ENCODE measurements at places on chromosomes 1 and 21.

GRCh38 chr21:39681845-39682244 lies 63.1 kb upstream of the IGSF5 start:
- DNase-seq, result no peak

- DNase-seq, result no peak
Observed at GRCh38 chr1:69710484-69711189, 142.9 kb downstream of the LRRC7 start.

DNA sequence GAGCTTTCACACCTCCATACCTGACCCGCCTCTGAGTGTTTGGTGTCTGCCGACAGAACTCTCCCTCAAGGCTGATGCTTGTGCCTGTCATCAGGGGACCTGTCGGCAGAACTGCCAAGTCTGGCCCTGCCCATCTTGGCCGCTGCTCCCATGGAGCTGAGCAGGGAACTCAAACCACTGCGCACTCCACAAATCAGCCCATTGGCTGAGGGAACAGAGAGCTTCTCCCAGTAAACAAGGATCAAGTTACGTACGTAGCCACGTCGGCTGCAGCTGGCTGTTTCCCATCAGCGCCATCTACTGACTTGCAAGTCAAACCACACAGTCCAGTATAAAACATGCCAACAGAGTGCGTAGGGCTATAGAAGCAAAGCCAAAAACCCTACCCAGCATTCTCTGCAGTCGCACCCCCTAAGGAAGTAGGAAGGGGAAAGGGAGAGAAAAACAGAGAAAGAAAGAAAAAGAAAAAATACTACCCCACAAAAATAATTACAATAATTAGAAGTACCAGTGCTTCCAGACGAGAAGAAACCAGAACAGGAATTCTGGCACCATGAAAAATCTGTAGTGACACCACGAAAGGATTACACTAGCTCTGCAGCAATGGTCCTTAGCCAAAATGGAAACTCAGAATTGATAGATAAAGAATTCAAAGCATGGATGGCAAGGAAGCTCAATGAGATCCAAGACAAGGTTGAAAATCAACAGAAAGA lies 13.1 kb downstream of the KRTAP13-1 start:
- DNase-seq, result no peak

GRCh38 chr1:19738076-19738475 lies 61.6 kb downstream of the TMCO4 start:
- no peak for DNase-seq

GRCh38 chr21:25831300-25831960 lies 96.7 kb downstream of the GABPA start:
- no peak for DNase-seq

- DNase-seq, result no peak
Observed at GRCh38 chr1:83593073-83593472, 405.9 kb downstream of the TTLL7 start.

GRCh38 chr1:57713501-57713900 lies 289.6 kb upstream of the DAB1 start:
- DNase-seq, result no peak

- no peak for DNase-seq
Observed at GRCh38 chr1:93304716-93305138, 41.0 kb upstream of the DR1 start.

DNA sequence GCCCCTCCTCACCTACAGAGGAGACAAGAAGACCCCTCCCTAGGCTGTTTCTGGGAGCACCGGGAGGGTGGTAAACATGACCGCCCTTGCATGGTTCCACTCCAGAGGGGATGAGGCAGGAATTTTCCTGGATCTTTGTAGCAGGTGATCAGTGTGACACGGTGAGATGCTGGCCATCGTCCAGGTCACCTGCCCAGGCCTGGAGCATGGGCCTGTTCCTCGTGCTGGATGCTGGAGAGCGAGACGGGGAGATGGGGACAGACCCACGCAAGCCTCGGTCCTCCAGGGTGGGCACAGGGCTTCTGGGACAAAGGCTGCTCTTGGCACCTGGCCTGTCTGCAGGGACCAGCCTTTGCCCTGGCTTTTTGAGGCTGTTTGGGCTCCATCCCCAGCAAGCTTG lies 46.2 kb downstream of the DMRTB1 start:
- DNase-seq, result no peak

DNA sequence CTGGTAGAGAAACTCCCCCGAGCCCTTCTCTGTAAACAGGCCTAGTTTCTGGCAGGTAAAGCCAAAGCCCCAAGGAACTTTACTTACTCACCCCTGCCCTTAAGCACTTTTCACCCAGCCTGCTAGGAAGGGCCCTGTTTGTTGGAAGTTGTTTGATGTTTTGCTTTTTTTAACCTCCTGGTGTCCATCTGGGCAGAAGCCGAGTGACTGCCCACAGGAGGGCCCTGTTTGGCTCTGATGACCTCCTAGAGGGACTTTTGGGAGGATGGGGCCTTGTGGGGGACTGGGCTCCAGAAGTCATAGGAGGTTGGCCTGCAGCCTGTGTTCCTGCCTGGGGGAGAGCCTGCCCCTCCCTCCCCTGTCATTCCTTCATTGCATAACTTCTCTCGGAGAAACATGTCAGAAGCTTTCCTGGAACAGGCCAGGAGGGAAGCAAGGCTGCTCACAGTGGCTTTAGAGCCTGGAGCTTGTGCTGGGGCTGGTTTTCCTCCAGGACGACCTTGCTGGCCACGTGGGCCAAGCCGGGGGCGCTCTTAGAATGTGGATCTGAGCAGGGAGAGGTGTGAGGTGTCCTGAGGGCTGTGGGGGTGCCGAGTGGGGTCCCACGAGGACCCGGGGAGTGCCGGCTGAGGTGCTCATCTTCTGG lies 33.9 kb downstream of the COQ8A start:
- no peak for DNase-seq

GRCh38 chr1:221637641-221638041 lies 104.2 kb downstream of the DUSP10 start:
- no peak for DNase-seq

DNA sequence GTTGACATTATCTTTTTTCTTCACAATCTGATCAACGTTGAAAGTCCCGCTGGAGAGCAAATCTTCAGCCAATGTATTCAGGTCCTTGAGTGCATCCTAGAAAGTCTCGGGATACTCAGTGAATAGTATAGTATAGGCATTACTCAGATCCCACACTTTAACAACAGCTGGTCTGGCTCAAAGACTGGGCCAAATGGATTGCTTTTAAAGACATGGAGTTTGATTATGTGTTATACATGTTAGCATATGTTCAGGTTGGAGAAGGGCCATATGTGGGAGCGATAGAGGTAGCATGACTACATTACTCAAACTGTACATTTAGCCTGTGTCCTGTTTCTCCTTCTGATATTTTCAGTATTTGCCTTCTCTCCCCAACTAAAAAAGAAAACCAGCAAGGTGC lies 33.1 kb downstream of the OR10Z1 start:
- DNase-seq, result no peak

DNA sequence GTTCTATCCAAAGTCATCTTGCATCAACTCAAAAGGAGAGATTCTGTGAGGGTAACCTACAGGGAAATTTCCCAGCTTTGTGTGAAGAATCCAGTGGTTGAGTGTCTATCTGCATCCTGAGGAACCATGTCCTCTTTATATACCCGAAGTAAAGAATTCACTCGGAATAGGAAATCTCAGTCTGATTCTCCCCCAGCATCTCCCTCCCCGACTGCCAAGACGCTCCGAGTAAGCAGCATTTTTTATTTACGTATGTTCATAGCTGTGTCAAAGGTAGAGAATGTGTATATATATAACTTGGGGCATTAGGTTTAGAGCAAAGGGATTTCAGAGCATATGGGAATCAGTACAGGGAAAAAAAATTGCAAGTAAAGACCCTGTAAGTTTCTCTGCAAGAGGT lies 170.2 kb downstream of the SYT2 start:
- no peak for DNase-seq

DNA sequence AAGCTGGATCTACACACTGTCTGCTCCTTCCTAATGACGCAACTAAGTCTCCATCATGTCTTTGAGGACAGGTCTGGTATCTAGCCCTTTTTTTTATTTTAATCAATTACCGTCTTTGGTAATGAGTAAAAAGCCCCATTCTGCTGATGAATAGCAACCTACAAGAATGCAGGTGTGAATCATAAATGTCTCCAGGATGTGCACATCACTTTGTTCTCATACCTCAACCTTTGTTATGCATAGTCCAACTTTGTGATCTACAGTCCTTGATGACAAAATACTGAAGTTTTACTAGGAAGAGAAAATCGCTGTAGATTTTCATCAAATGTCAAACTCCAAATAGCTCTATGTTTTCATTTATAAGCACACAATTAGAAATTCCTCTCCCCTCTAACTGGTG lies 39.3 kb downstream of the PLPPR5 start:
- DNase-seq, result no peak

GRCh38 chr1:229509576-229509975 lies 1.4 kb upstream of the NUP133 start:
- DNase-seq, result no peak

- no peak for DNase-seq
Observed at GRCh38 chr1:222117809-222118208, 375.9 kb upstream of the DUSP10 start.

GRCh38 chr1:110203021-110203661 lies 7.0 kb upstream of the KCNC4 start:
- peak; percentile 58 for DNase-seq

GRCh38 chr1:30411206-30411605 lies 312.2 kb downstream of the MATN1 start:
- no peak for DNase-seq

DNA sequence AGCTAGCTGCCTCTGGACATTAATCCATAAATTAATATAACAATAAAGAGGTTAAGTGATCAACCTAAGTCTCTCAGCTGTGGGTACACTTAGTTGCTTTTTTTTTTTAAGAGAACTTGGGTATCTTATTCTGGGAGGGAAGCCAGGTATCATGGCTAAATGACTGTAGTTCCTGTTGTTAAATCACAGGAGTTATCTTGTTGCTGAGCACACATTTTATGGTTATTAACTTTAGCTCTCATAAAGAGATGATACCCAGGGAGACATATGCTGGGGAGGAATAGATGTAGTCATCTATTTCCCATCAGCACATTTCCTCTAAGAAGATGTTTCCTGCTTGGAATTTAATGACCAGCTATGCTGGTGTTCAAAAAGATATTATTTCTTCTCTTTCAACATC lies 227.8 kb downstream of the PTGER3 start:
- no peak for DNase-seq

DNA sequence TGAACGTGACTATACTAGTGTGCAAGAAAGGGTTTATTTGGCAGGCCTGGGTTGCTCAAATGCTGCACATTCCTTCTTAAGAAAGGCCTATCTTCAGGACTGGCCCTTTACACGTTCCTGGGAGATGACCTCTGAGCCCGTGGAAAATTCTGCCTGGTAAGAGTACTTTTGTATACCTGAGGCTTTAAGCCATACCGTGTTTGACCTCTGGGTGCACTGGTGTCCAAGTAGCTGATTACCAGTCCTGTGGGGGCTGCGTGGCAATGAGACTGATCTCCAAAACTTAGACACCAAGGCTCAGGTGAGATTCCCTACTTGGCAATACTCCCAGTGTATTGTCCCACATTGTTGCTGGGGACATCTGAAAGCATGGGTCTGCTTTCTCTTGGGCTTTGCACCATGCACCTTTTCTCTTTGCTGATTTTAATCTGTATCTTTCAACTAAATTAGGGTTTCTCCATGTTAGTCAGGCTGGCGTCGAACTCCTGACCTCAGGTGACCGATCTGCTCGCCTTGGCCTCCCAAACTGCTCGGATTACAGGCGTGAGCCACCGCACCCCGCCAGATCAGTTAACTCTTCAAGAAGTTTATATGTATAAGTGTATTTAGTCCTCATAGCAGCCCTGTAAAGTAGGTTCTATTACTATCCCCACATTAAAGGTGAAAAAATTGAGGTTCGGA lies 44.5 kb downstream of the TRIM33 start:
- DNase-seq, result no peak

DNA sequence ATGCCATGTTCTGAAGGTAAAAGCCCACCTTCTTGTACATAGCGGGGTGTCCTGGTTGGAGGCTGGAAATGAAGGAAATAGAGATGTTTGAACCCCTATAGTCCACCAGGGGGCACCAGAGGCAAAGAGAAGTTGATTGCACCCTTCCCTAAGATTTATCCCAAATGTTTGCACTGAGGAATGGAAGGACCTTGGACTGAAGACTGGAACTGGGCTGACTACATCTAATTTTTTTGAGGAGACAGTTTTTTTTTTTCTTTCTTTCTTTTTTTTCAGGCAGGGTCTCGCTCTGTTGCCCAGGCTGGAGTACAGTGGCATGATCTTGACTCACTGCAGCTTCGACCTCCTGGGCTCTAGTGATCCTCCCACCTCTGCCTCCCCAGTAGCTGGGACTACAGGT lies 55.3 kb upstream of the EIF4G3 start:
- DNase-seq, result no peak

- no peak for DNase-seq
Observed at GRCh38 chr1:247243524-247244137, 12.2 kb upstream of the VN1R5 start.

GRCh38 chr1:238139713-238140112 lies 249.0 kb upstream of the ZP4 start:
- DNase-seq, result no peak

Data from activated CD8-positive, alpha-beta memory T cell treated with anti-CD3 and anti-CD28 coated beads for 48 hours (primary cell).